Activated CD4-positive, alpha-beta memory T cell treated with anti-CD3 and anti-CD28 coated beads for 36 hours (primary cell): ENCODE measurements at places on chromosomes 2 and 18. TPM values are rescaled to one million over a fixed set of nuclear protein-coding genes. Genes with fewer than 3 reads are reported as not detected.

GRCh38 chr18:45167631-45168280 is 447.5 kb upstream of the SLC14A2 start:
- H3K27ac ChIP-seq, result no peak overlapping the region
- peaks cover 2% of the 10 kb centered on the region for H3K27me3 ChIP-seq
- DNase-seq, result no peak
- H3K4me1 ChIP-seq, result no peaks in the 10 kb centered on the region

GALNT3 gene
- 3.2 TPM for total RNA-seq

- no peak for DNase-seq
- H3K4me3 ChIP-seq, result no peak overlapping the region
- H3K4me1 ChIP-seq, result peaks cover 16% of the 10 kb centered on the region
- H3K27ac ChIP-seq, result no peak overlapping the region
- H3K27me3 ChIP-seq, result peaks cover 3% of the 10 kb centered on the region
- H3K36me3 ChIP-seq, result no peaks in the 10 kb centered on the region
Measured at GRCh38 chr2:127086990-127087790, 19.8 kb downstream of the BIN1 start.

- DNase-seq, result no peak
- H3K36me3 ChIP-seq, result no peaks in the 10 kb centered on the region
- H3K4me1 ChIP-seq, result no peaks in the 10 kb centered on the region
- peaks cover 1% of the 10 kb centered on the region for H3K27me3 ChIP-seq
- no peak overlapping the region for H3K27ac ChIP-seq
Measured at GRCh38 chr2:164920430-164920829, 34.9 kb downstream of the SLC38A11 start.

- peaks cover 54% of the 10 kb centered on the region for H3K4me1 ChIP-seq
- H3K27ac ChIP-seq, result peak overlapping the region; percentile 90
- peaks cover 9% of the 10 kb centered on the region for H3K36me3 ChIP-seq
- peak; percentile 74 for DNase-seq
Measured at GRCh38 chr2:55049043-55049820, 1.0 kb downstream of the RTN4 start.

CPS1 gene
- 1.7 TPM for total RNA-seq
